Stimulated activated CD8-positive, alpha-beta memory T cell treated with anti-CD3 and anti-CD28 coated beads, Interleukin-15, amount 100 ng/mL, for 24 hours (primary cell): ENCODE measurements at places on chromosomes 1 and 21.

GRCh38 chr1:13801655-13802486, 101.9 kb downstream of the PRDM2 start:
- DNase-seq = no peak

GRCh38 chr1:38860454-38860795, 853 bp upstream of the RRAGC start:
- no peak for DNase-seq

GRCh38 chr21:42101246-42101645, 30.1 kb downstream of the UMODL1 start:
- DNase-seq = no peak

DNA sequence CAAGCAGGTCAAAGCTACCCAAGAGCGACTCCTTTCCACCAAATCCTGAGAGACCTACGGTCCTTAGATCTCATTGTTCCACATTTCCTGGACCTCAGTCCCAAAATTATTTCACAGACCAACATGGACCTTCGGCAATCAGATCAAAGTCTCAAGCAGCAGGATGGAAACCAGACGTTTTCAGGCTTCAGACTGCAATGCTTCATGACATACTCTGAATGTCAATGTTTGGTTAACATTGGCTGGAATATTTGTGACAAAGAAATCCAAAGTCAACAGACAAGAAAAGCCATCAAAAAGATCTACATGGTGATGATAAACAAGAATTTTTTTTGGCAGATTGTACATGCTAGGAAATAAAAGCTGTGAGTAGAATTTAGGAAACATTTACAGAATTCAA, 1057.3 kb downstream of the ADGRL2 start:
- DNase-seq = no peak

- DNase-seq = no peak
Measured at GRCh38 chr1:25106352-25106751, 126.0 kb downstream of the SYF2 start.

DNA sequence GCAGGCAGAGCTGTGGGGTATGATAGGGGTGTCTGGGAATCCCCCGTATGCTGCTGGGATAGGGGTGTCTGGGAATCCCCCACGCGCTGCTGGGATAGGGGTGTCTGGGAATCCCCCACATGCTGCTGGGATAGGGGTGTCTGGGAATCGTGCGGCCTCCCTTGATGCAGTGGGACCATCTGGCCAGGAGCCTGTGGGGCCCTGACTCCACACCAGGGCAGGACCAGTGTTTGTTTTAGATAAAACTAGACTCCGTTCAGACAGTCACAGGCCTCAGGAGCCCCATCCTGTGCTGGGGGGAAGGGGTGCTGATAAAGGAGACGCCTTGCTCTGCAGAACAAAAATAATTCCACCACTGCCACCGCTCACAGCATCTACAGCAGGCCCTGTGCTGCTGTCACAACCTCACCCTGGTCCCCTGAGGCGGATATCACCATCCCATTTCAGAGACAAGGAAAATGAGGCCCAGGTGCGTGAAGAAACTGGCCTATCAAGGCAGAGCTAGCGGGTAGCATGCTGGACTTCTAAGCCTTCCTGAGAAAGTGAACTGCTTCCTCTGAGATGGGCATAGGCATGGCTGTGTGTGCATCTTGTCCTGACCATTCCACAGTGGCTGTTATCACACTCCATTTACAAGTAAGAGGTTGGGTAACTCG, 24.0 kb downstream of the ECE1 start:
- DNase-seq = no peak

- no peak for DNase-seq
Measured at GRCh38 chr1:35866991-35867390, 16.0 kb upstream of the AGO1 start.

DNA sequence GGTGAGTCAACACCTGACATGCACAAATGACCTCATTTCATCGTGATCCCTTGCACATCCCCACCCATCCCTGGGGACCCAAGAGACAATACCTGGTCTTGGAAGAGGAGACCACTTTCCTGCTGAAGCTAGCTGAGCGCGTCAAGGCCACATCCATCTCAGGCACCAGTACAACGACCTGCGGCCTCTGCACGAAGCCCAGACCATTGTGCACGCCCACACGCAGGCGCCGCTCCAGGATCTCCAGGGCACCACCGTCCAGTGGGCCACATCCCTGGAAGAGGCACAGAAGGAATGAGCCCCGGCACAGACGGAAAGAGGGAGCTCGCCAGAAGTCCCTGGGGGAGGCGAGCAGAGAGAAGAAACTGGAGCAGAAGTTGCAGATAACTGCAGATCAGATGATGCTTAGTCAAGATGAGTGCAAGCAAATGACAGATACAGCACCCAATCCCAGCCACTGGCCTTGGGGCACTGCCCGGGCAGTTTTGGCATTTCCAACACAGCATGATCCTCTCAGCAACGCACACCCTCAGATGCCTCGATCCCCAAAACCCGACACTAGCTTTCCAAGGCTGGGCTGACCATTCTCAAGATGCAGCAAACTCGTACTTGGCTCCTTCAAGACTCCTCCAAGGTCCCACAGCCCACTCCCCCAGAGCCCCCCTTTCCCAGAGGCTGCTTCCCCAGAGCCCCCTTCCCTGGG, 44.1 kb downstream of the NPHP4 start:
- no peak for DNase-seq

DNA sequence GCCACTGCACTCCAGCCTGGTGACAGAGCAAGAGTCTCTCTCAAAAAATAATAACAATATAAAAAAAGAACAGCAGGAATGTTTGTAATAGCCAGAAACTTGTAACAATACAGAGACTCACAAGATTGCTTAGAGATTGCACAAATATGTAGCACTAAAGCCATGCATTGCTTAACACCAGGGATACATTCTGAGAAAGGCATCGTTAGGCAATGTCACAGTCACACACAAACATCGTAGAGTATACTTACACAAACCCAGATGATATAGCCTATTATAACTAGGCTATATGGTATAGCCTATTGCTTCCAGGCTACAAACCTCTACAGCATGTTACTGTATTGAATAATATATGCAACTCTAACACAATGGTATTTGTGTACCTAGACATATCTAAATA, 45.3 kb downstream of the GPATCH2 start:
- no peak for DNase-seq

DNA sequence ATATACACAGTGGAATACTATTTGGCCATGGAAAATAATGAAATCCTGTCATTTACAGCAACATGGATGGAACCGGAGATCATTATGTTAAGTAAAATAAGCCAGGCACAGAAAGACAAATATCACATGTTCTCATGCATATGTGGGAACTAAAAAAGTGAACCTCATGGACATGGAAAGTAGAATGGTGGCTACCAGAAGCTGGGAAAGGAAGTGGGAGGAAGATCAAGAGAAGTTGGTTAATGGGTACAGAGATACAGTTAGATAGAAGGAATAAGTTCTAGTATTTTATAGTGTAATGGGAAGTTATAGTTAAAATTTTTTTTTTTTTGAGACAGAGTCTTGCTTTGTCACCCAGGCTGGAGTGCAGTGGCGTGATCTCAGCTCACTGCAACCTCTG, 34.8 kb upstream of the CREG1 start:
- no peak for DNase-seq

DNA sequence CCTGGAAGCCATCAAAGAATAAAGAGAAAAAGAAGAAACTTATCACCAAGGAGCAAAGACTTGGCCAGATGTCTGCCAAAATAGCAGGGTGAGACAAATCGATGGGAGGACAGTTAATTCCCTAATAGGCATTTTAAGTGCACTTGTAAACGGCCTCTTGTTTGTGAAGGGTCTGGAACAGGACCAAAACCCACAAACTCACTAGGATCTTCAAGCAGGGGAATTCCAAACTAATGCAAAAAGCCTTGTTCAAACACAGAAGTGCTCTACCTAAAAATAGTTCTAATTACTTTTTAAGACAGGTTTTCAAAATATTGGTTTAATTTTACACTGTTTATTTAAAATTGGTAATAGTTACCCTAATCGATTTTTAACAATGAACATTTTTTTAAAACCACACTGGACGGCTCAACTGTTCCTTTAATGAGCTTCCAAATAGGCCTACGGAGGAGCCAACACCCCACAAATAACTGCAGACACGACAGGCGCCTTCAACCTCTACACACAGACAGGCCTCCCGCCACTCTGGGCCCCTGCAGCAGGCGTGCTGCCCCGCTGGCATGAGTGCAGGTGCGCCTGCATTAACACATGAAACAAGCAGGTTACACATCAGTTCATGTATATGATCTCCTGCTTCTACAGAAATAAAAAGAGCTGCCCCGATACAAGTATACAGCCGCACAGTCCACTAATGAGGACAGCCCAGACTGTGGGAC, 15.8 kb downstream of the UBE2G2 start:
- DNase-seq = no peak

GRCh38 chr1:184222652-184223052, 164.2 kb upstream of the C1orf21 start:
- no peak for DNase-seq

DNA sequence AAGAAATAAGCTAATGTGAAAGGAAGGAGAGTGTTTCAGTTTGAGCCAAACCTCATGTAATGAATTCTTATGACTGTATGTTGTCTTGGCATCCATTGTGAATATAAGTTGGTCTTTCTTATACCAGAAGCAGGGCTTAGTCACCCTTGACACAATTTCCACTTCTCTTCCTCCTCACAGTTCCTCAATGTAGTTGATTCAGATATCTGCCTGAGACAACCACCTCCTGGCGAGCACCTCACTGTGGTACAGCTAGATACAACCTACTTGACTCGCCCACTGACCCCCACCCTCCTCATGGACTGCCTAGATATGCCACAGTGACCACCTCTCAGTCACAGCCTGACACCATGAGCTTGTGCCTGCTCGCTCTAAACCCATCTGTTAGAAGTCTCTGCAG, 45.6 kb downstream of the KYAT3 start:
- DNase-seq = no peak

DNA sequence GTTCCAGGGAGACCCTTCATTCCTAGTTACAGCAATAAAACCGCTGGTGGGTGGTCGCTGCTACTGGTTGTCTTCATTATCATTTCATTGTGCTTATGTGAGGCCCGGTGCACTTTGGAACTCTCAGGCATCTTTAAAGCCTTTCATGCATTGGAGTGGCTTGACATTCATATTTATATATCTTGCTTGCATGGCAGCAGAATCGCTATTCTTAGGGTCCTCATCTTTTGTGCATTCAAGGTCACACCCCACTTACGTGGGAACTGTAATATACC, 110.1 kb downstream of the ZBTB18 start:
- no peak for DNase-seq

- DNase-seq = no peak
Measured at GRCh38 chr1:228511546-228512445, 24.6 kb downstream of the RNF187 start.

GRCh38 chr1:215119719-215120365, 37.3 kb downstream of the KCNK2 start:
- DNase-seq = no peak

GRCh38 chr1:40450495-40451237, 390 bp downstream of the ZFP69B start:
- DNase-seq = peak; percentile 45

DNA sequence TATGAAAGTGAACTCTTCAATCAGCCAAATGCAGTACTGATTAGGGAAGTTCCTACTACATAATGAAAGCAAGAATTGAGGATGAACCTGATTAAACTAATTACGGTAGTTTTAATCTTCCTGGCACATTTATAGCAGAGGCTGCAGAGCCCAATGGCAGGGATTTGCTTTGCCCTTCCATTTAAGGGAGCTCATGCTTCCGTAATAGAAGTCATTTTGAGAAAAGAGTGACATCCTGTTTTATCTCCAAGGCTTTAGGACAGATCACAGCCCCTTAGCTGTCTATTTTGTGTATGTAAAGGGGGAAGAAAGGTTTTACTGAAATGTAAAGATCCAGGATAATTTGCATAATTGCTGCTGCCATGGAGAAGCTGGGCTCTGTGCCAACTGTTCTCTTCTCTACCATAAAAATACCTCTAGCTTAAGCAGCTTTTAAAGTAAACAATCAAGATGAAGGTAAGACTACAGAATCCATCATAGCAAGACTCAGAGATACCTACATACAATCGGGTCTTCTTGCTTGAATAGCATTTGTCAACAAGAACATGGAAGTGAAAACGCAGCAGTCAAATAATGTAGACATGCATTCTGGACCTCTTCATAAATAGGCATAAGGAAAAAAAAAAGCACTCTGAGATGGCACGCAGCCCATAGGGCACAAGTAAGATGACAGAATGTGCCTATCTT, 62.5 kb downstream of the ASH1L start:
- no peak for DNase-seq

GRCh38 chr1:172602706-172603105, 56.2 kb upstream of the FASLG start:
- no peak for DNase-seq

DNA sequence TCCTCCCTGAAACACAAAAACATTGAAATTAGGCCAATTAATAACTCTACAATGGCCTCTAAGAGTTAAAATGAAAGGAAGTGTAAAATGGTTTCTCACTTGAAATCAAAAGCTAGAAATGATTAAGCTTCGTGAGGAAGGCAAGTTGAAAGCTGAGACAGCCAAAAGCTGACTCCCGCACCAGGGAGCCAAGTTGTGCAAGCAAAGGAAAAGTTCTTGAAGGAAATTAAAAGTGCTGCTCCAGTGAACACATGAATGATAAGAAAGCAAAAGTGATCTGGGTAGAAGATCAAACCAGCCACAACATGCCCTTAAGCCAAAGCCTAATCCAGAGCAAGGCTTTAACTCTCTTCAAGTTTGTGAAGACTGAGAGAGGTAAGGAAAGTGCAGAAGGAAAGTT, 22.8 kb downstream of the CYYR1 start:
- no peak for DNase-seq

- no peak for DNase-seq
Measured at GRCh38 chr1:12734651-12735050, 11.3 kb upstream of the CFAP107 start.

DNA sequence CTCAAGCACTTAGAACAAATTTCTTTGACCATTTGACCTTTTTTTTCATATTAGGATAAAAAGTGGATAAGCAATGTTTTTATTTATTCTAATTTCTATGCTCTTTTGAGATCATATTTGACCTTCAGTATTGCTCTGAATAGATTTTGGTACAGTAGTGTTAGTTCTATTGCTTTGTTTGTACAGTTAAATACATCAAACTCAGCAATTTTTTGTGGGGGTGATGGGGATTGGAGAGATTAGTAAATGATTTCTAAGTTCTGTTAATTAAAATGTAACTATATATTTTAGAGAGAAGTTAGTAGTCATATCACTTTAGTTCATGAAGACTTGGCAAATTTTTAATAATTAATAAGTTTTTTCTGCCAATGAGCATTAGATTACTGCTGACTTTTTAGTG, 2.4 kb upstream of the GPR52 start:
- DNase-seq = no peak

- no peak for DNase-seq
Measured at GRCh38 chr1:150365941-150366340, 2.0 kb downstream of the RPRD2 start.

- DNase-seq = no peak
Measured at GRCh38 chr1:2847086-2847985, 45.8 kb upstream of the TTC34 start.
